ENCODE measurements at places on chromosomes 12 and 14.
A peak's percentile ranks its signal among the peaks of the same experiment; 100 is the strongest.

DNA sequence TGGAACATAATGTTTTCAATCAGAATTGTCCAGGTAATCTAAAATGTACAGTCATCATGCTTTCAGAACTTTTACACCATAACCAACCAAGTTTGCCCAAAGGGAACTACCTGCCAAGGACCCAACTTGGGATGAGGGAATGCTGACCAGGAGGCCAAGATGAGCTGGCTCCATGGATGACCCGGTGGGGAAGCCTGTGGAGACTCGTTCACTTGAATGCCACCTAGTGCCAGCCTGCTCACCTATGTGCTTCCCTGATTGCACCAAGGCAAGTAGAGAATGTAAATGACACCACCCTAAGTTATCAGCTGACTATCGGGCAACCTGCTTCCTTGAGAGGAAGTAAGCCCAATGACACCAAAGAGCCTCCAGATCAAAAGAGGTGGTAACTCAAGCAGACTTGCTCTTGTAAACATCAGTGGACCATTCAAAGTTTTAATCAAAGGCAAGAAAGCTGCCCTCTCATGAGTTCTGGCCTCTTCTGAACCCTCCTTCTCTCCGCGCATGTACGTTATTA is 137.3 kb downstream of the TTC7B start:
- DNase-seq = no peak

- DNase-seq = no peak
These were observed 32.7 kb upstream of the SYT10 start for GRCh38 chr12:33472299-33472698.

DNA sequence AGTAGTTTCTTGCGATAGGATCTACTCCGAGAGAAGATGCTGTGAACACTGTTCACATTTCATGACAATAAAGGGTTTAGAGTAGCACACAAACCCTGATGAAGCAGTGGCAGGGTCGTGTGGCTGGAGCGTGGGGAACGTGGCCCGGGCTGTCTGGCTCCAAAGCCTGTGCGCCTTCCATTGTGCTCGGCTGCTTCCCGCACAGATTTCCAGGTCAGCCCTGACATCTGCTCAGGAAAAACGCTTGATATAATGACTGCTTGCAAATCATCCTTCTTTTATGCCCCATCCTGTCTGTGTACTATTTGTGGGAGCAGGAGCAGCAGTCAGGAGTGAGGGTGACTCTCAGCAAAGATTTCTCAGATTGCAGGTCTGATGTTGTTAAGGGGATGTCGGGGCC is 78.6 kb downstream of the EML1 start:
- DNase-seq = no peak

DNA sequence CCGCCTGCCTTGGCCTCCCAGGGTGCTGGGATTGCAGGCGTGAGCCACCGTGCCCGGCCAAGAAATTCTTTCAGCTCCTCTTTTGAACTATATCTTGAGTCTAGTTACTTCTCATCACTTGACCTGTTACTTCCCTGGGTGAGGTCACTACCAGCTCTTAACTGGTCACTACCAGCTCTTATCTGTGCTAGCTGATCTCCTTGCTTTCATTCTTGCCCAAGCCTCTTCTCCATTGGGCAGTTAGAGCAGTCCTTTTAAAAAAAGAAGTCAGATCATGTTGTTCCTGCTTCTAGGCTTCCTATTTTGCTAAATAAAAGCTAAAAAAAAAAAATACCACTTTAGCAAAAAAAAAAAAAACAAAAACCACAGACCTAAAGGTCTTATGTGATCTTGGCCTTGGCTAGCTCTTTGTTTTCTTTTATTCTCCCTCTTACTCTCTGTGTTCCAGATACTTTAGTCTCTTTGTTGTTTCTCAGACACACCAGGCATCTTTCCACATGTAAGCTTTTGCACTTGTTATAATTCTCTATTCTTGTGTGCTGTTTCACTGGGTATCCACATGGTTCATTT is 63.5 kb downstream of the RAD51B start:
- DNase-seq = no peak

- DNase-seq = no peak
These were observed 367.6 kb downstream of the RPS29 start for GRCh38 chr14:49218436-49219092.

GRCh38 chr12:119713551-119714031 is 45.7 kb downstream of the PRKAB1 start:
- no peak for DNase-seq

- DNase-seq = peak; percentile 38
These were observed 63.8 kb downstream of the RIN3 start for GRCh38 chr14:92577321-92577742.

- no peak for DNase-seq
These were observed 40.9 kb downstream of the SGPP1 start for GRCh38 chr14:63686926-63687325.

DNA sequence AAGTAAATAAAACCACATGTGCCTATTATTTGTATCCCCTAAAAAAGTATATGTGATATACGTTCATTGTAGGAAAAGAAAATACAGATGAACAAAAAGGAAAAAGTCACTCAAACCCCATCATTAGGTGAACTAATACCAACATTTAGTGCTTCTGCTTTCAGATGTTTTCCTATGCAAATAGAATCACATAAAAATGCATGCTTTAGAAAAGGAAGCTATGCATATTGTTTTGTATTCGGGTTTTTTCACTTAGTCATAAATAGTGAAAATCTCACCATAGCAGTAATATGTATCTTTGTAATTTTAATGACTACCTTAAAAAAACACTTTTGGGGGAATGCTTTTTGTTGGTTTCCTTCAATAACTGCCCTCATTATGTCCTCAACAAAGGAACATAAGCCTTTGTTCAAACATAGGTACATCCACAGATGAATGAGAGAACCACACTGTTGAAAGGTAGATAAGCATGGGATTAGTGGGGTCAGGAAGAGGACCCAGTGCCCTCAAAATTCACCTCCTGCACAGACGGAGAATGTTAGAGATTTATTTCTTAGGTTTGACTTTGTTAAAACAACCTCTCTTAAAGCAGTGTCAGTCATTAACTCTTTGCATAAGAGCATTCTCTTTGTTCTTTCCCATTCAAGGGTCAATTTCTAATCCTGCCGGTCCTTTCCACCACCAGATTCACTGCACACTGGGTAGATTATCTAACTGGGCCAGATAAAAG is 6.5 kb downstream of the AMDHD1 start:
- DNase-seq = no peak

GRCh38 chr12:107917912-107918800 is 143.7 kb downstream of the ASCL4 start:
- no peak for DNase-seq

DNA sequence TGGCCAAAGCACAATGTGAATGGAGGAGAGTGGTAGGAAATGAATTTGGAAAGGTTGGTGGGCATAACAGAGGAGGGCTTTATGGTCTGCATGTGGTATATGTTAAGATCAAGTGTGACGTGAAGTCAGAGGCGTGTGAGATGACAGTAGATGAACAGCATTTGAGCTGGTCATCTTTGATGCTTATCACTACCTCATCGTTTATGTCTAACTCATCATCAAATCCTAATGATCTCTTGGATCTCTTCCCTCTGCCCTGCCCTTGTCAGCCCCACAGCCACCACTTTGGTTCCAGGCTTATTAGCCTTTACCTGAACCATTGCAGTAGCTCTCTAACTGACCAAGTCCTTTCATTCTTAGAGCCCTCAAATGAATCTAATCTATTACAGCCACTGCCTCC is 132.5 kb downstream of the LLPH start:
- DNase-seq = no peak

GRCh38 chr12:116636608-116637519 is 77.7 kb downstream of the MAP1LC3B2 start:
- DNase-seq = no peak

GRCh38 chr12:70277973-70278372 is 34.7 kb downstream of the CNOT2 start:
- no peak for DNase-seq

DNA sequence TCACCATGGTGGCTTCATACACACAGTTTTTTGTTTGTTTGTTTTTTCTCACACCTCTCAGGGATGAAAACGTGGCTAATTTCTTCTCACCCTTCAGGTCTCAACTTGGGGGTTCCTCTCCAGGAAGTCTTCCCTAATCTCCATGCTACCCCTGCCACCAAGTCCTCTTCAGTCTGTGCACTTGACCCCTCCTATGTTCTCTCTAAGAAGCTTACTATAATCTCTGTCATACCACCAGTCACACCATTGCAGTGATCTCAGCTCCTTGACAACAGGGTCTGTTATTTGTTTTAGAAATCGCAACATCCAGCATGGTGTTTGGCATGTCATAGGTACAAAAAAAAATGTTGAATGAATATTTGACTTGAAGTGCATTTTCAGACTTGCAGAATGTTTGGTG is 83.4 kb downstream of the PRORP start:
- no peak for DNase-seq

GRCh38 chr12:119369907-119370546 is 35.5 kb downstream of the CCDC60 start:
- DNase-seq = no peak

DNA sequence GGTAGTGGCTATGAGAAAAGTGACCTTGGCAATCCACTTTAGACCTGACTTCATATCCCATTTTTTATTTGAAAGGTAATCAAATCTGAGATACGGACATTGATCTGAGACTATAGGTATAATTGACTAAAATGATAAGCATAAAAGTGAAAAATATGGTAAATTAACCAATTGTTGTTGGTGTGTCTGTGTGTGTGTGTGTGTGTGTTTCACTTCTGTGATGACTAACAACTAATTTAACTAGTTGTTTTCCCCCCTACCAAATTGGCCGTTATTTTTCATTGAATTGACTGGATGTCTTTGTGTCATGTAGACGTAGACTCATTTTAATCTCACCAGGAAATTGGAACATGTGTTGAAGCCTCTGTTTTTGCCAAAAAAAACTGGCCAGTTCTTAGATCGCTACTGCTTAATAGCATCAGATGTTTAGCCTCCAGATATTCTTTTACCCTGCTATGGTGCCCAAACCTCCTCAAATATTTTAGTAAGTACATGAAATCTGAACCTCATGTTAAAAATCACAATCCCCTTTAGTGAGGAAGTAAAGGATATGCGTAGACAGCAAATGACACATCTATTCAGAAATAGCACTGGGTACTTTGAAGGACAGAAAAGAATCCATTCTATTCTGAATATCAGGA is 395.0 kb downstream of the EGLN3 start:
- DNase-seq = no peak

DNA sequence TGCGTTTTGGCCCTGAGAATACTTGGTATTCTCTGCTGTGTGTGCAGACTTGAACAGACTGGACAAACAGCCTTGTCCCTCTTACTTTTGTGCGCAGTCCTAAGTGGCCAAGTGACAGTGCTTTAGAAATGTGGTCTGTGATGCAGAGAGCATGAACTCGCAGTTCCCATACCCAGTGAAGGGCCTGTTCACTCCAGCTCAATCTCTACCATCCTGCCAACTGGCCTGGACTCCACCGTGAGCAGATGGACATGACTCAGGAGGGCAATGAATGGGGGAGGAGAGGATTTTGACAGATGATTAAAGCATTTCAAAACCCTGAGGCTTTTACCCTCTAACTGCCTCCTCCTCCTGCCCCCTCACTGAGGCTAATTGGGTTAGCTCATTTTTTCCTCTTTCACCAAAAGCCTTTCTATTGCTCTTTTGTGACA is 62.5 kb upstream of the PYGL start:
- no peak for DNase-seq

DNA sequence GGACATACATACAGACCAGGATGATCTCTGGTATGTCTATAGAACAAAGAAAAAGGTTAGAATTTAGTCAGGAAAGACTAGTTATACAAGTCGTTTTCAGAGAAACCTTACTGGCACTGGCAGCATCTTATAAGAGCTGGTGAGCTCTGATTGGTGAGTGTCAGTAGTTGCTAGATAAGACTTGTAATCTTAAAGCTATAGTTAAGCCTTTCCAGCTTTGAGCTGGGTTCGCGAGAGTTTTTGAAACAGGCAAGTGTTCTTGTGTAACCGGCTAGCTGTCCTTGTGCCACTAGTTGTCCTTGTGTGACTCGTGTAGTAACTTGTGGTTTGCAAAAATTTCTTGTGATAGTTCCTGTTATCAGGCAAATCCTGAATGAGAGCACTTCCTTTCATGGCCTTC is 740.9 kb downstream of the GALC start:
- DNase-seq = no peak

DNA sequence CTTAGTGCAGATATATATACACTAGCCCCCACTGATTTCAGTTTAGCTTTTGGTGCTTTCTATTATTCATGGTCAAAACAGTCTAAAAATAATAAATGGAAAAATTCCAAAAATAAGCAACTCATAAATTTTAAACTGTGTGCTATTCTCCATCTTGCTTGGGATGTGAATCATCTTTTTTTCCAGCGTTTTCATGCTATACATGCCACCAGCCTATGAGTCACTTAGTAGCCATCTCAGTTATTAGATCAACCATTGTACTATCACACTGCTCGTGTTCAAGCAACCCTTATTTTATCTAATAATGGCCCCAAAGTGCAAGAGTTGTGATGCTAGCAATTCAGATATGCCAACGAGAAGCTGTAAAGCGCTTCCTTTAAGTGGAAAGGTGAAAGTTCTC is 73.9 kb upstream of the KRR1 start:
- DNase-seq = no peak

- no peak for DNase-seq
These were observed 18.2 kb upstream of the BCAT1 start for GRCh38 chr12:24966951-24967564.

DNA sequence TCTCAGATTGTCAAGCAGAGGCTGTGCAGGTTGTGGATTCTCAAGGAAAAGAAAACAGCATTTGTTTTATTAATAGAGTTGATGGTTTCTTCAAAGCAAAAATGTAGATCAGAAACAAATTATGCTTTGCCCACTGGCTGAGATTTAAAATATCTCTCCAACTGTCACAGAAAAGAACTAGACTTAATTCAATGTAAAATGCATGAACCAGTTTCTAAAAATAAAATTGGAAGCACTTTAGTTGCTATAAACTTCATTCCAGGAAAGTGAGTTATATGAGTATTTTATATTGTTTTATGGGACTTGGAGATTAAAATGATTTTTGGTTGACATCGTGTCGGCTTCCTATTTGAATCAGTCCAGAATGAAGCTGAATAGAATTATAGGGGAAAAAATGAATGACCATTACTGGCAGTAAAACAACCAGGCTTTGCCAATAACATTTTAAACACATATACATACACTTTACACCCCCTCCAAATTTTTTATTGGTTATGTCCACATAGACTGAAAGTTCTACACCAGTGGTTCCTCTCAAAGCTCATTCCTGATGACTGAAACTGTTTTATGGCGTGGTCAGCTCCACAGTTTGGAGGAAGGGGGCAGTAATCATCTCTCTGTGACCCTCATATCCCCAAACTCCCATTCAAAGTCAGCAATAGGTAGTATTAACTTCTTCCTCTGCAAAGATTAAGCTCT is 55.5 kb upstream of the DAAM1 start:
- DNase-seq = no peak

DNA sequence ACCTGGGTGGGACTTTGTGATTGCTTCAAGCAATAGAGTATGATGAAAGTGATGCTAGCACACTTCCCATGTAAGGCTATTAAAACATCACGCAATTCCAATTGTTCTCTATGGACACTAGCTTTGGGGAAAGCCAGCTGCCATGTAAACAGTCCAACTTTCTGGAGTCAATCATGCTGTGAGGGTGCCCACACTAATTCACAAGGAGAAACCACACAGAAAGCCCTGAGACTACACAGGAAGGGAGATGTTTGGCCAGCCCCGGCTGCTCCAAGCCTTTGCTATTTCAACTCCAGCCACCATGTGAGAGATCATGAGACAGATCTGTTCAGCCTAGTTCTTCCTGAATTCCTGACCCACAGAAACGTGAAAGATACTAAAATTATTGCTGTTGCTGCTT is 96.3 kb downstream of the ST8SIA1 start:
- DNase-seq = no peak
